ENCODE measurements at places on chromosomes 12 and 14.

- DNase-seq: no peak
These were observed 46.0 kb downstream of the ERGIC2 start for GRCh38 chr12:29334937-29335336.

GRCh38 chr14:89402363-89402762 lies 14.7 kb downstream of the FOXN3 start:
- DNase-seq: no peak

DNA sequence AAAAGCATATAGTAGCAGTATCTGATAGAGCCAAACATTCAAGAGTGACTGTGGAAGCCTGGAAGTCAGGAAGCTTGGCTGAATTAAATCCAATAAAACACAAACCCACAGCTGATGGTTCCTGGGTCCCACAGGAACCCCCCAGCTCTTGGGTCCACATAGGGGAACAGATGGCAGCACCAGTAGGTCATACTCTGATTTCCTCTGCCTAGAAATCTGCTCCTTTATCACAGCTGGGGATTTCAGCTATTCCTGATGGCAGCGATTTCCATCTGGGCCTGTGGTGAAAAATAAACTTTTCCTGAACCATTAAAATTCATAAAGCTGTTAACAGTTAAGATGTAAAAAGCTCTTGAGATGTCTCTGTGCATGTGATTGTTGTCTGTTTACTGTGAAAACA lies 202.0 kb upstream of the FRMD6 start:
- DNase-seq: no peak

GRCh38 chr12:23350808-23351207 lies 598.7 kb downstream of the SOX5 start:
- no peak for DNase-seq

DNA sequence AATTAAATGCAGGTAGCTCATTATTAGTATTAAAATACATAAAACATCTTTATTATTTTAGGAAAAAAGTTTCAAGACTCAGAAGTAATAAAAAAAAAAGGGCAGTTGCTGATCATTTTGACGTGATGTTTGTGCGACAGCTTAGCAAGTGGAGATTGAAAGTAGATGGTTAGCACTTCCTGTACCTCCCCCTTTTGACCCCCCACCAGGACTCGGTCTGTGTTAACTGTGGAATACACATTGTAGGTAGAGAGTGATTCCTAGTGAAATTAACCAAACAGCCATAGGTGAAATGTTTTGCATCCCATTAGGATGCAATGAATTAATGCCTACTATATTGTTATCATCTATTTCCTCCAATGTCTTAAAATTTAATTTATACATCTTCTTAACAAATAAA lies 120.8 kb downstream of the SLC5A8 start:
- no peak for DNase-seq

DNA sequence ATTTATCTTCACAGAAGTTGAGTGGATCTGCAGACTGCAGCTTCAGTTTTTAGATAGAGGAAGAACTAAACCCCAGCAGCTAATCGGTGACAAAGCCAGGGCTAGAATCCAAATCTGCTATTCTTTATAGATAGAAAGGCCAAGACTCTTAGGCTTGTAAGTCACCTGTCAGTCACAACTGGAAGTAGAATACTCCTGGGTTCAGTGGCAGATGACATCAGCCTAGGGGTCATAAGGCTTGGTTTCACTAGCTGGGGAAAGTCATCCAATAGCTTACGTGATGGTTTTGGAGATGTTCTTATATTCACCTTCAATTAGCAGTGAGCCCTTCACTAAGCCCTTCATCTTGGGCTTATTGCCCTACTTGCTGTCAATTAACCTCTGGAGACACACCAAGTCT lies 93.4 kb downstream of the APAF1 start:
- DNase-seq: no peak

Data from D341Med (cell line).